Amygdala (tissue), 56 donors: ENCODE measurements at places on chromosomes 6 and 20.

GRCh38 chr6:474453-475185 is 83.1 kb downstream of the IRF4 start:
- peak; percentile 32 for DNase-seq

- DNase-seq = no peak
Observed at GRCh38 chr6:110329714-110330436, 28.3 kb downstream of the METTL24 start.

GRCh38 chr6:134229520-134229919 is 88.4 kb downstream of the SGK1 start:
- no peak for DNase-seq

GRCh38 chr6:112305795-112306564 is 41.1 kb upstream of the RFPL4B start:
- DNase-seq = no peak

DNA sequence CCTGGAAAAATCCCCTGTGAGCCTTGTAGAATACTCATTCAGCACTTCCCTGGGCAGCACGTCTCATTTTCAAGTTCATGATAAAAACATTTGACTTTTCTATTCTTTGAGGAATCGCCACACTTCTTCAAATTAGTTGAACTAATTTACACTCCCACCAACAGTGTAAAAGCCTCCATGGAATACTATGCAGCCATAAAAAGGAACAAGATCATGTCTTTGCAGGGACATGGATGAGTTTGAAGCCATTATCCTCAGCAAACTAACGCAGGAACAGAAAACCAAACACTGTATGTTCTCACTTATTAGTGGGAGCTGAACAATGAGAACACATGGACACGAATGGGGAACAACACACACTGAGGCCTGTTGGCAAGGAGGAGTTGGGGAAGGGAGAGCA is 102.0 kb upstream of the HEY2 start:
- DNase-seq = no peak

- DNase-seq = no peak
Observed at GRCh38 chr20:38192323-38192885, 27.3 kb upstream of the TGM2 start.

- no peak for DNase-seq
Observed at GRCh38 chr6:81940451-81940985, 188.0 kb upstream of the TENT5A start.

GRCh38 chr6:50720623-50721022 is 7.3 kb downstream of the TFAP2D start:
- DNase-seq = no peak

DNA sequence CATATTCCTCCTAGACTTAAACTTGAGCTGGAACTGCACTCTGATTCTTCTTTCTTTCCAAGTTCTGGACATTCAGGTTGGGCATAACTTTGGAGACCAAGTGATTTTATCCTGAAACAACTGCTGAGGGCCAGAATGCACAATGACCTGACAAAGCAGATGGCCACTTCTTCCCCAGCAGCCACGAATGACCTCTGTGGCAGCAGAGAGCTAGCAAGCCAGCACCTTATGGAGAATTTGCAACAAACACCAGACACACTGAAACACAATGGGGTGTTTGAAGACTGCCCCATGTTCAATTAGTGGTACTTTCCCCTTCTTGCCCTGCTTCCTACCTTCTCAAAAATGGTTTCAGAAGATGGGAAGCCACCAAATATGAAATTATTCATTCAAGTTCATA is 4.2 kb upstream of the TENT5A start:
- DNase-seq = no peak

DNA sequence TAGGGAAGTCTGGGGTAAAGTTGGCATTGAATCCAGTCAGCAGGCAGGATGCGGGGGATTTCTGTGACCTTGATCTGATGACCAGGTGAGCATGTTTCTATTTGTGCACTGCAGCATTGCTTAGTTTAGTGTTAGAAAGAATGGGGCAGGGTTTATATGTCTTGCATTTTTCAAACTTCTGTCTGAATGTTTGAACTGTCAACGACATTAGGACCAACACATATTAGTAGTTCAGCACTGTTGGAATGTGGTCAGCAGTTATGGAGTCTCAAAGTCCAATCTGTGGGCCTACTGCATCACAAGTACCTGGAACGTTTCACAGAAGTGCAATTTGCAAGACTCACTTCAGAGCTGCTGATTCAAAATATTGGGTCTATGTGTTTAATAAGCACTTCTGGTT is 276.6 kb upstream of the BMP2 start:
- DNase-seq = no peak

DNA sequence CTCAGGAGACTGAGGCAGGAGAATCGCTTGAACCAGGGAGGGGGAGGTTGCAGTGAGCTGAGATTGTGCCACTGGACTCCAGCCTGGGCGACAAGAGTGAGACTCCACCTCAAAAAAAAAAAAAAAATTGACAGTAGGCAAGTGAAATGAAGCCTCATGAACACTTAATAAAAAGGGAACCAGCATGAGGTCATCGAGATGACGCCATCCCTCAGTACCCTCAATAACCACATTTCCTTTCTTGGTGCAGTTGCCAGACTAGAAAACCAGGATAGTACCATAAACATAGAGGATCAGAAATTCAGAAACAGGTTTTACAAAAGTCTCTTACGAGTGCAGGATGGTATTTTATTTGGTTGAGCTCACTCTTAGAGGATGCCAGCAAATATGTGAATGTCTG is 584.1 kb downstream of the MAFB start:
- DNase-seq = no peak

- DNase-seq = no peak
Observed at GRCh38 chr6:161061576-161061975, 70.0 kb downstream of the MAP3K4 start.

DNA sequence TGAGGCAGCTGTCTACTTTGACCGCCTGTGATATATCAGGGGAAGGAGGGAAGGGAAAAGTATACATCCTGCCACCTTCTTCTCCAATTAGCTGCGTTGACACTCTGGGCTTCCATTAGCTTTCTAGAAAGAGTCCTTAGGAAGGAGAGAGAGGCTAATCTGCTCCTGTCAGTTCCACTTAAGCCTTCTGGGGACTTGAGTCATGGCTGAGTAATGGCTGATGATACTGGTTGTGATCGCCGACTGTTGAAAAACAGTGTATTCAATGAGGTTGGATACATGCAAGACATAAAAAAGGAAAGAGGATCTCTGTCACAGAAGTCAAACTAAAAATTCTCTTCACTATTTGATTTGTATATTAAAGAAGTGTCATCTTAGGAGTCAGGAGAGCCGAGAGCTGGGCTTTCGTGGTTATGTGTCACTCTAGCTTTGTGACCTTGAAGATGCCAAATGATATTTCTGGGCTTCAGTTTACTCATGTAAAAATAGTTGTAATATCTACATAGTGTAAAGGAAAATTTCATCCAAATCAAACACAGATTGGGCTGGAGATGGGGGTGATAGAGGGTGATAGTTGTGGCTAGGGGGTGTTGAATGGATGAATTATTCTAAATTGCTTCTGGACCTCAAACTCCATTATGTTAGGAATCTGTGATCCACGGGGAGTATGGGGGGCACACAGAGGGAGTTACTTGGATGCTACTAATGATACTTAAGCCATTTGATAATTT is 189.0 kb downstream of the UST start:
- DNase-seq = no peak

DNA sequence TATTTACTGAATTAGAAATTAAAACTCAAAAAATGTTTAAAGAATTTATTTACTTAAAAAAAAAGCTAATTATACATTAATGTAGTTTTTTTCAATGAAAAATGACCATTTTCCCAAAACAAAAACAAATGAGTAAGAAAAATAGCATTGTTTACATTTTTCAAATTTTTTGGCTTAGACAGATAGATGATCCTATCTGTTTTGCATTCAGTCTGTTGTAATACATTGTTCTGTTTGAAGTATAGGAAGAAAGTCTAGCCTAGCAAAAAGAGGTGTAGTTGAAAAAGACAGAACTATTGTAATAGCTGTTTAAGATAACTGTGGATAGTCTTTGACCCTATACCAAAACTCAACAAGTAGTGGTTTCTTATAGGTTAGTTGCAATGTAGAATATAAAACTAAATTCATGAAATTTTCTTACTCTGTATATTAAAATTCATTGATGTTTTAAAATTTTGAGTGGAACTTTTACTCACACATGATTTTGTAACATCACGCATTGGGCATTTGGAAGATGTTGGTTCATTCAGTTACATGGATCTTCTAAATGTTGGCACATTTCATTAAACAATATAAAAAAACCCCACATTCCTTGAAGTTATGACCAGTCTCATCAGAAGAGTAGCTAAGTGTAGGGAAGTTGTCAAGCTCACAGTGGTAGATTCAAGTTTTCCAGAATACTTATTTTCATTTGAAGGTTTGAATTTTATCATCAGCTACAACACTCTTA is 62.0 kb downstream of the KCNS1 start:
- DNase-seq = no peak

DNA sequence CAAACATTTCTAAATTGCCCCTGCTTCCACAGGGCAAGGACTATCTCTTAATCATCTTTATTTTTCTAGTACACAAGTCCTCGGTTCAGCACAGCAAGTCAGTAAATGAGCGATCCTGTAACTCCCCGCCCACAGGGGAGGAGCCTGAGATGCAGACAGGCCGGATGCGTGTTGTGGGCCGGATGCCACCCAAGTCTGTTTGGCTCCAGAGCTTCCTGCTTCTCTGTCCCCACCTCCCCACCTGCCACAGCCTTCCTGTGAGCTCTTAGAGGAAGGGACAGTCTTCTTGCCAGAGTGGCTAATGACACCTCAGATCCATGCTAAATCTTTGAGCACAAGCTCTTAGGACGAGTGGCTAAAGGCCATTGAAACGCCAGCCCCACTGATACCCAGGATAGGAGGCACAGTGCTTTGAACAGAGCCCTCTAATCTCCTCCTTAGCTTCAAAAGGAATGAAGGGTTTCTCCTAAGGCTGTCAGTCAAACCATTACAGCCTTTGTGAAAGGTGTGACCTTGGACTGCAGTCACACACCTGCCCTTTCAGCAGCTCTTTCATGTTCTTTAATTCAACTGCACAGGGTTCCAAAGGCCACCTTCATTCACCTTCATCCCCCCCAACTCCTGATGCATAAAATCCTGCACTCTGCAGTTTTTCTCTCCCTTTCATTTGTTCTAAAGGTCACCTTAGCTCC is 264.3 kb downstream of the TFAP2C start:
- DNase-seq = no peak

- DNase-seq = no peak
Observed at GRCh38 chr20:59013959-59014608, 5.1 kb upstream of the TUBB1 start.

GRCh38 chr20:60213126-60213893 is 255.1 kb downstream of the CDH26 start:
- no peak for DNase-seq

GRCh38 chr6:170286246-170286933 is 4.5 kb downstream of the DLL1 start:
- DNase-seq = peak; percentile 79

DNA sequence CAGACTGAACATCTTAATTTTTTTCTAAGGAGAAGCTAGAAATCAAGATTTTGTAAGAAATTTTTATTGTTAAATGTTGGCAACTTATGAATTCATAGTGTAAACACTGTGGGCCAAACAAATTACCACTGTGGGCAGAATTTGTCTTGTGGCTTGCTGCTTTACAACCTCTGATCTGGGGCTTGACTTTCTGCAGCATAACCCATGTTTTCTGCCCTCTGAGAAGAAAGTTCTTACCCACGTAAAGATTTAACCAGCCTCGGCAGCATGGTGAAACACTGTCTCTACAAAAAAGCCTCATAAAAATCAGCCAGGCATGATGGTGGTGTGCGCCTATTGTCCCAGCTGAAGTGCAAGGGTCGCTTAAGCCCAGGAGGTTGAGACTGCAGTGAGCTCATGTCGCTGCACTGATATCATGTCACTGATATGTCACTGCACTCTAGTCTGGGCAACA is 12.9 kb downstream of the ITCH start:
- no peak for DNase-seq

- DNase-seq = no peak
Observed at GRCh38 chr6:166204852-166205650, 37.4 kb upstream of the TBXT start.

GRCh38 chr20:25220810-25221591 is 25.5 kb downstream of the ENTPD6 start:
- no peak for DNase-seq

GRCh38 chr20:40251284-40251932 is 437.6 kb downstream of the MAFB start:
- DNase-seq = no peak

- DNase-seq = no peak
Observed at GRCh38 chr20:44586289-44586911, 4.0 kb downstream of the PKIG start.

DNA sequence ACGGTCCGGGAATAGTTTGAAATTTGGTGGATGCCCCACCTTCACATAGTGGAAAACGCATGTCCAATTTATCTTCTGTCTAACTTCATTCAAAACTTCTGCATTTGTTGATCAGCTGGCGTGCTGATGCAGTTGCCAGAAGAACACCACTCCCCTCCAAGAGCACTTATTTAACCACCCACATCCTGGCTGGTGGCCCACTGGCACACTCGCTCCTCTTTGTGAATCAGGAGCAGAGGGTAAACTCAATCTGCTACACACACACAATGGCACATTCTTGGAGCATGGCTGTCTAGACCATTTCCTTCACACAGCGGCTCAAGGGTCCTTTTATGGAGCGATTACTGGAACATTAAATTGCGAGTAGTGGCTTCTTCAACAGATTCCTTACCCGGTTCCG is 55.1 kb upstream of the CEP162 start:
- no peak for DNase-seq

GRCh38 chr6:165484178-165484889 is 174.9 kb upstream of the C6orf118 start:
- DNase-seq = no peak

DNA sequence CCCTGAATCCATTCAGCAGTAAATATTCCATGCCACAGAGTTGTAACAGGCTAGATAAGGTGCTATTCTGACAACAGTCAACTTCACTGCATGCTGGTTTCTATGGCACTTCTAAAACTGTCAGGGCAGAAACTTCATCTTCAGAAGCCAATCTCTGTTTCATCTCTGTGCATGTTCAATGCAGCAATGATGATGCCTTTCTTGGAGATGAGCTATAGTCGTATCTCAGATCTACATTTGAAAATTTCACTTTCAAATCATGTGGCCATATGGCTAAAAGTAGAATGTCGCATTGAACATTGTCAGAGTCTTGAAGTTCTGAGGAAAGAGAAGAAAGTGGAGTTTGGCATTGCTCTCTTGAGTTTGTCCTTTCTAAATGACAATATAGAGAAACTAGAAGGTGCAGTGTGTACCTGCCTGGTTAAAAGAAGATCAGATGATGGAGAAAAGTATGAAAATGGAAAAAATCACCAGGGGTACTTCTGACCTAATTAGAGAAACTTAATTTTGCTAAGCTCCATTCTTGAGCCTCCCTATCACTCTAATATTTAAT is 49.0 kb upstream of the VSTM2L start:
- DNase-seq = no peak

DNA sequence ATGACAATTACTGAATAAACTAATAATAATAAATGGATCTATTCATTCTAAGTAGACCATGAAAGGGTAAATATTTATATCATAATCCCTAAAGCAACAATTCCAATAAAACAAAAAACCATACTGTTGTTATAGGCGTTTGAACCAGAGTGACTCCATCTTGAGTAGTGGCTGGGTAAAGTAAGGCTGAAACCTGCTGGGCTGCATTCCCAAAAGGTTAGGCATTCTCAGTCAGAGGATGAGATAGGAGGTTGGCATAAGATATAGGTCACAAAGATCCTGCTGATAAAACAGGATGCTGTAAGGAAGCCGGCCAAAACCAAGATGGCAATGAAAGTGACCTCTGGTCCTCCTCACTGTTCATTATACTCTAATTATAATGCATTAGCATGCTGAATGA is 8.3 kb downstream of the OR2H1 start:
- DNase-seq = no peak

- no peak for DNase-seq
Observed at GRCh38 chr20:9886227-9886626, 47.4 kb upstream of the PAK5 start.
